NCI-H446 treated with DMSO at 0.1 percent for 48 hours (cell line): ENCODE measurements at places on chromosomes 2 and 18.

DNA sequence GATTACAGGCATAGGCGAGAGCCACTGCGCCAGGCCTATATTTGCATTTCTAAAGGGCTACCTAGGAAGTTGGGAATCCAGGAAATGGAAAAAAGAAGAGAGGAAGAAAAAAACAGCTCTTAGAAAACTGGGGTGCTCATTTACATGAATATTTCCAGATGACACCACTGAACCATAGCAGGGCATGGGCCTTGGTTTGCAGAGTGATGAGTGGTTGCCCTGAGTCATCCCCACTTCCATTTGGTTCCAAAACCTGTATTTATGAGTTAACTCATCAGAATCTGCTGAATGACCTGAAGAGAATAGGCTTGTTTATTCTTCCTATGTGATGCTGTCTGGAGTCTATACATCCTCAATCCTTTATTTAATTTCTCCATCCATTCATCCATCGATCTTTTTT is 36.2 kb downstream of the EHD3 start:
- no peak for DNase-seq

- no peak for DNase-seq
Observed at GRCh38 chr18:23307567-23308295, 145.4 kb upstream of the RIOK3 start.

DNA sequence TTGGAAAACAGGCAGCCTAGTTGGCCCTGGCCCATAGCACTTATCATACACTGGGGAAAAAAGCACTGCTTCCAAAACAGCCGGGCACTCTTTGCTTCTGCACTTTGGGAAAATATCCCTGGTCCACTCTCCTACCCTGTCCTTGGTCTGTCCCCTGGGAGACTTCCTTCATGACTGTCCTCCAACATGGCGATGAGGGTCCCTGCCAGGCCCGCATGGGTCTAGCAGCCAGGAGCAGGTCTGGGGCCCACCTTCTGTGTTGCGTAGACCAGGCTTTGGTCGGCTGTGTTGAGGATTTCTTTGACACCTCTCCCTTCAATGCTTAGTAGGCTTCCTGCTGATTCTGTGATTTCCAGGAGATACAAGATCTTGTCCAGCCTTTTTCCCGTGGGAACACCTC is 12.2 kb downstream of the KCNF1 start:
- DNase-seq = no peak

GRCh38 chr2:165793779-165794535 is at the start of gene GALNT3:
GALNT3 (minus strand) TSS chr2:165794247; CDS start chr2:165770700, 23,547 bp downstream.
- DNase-seq = no peak

GRCh38 chr2:203710226-203710625 is 3.8 kb downstream of the CD28 start:
- DNase-seq = no peak

GRCh38 chr2:96396095-96396494 is 60.5 kb downstream of the NCAPH start:
- no peak for DNase-seq

DNA sequence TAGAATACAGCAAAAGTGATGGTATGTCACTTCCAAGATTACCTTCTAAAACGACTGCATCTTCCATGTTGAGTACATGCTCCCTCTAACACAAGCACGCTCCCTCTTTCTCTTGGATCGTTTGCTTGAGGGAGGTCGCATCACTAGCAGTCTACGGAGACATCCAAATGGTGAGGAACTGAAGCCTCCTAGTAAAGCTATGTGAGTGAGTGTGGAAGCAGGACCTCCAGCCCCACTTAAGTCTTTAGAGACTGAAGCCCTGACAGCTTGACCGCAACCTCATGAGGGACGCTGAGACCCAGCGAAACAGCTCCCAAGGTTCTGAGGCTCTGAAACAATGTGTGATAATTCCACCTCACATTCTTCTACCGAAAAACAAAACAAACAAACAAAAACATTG is 486.7 kb upstream of the GCFC2 start:
- DNase-seq = no peak

DNA sequence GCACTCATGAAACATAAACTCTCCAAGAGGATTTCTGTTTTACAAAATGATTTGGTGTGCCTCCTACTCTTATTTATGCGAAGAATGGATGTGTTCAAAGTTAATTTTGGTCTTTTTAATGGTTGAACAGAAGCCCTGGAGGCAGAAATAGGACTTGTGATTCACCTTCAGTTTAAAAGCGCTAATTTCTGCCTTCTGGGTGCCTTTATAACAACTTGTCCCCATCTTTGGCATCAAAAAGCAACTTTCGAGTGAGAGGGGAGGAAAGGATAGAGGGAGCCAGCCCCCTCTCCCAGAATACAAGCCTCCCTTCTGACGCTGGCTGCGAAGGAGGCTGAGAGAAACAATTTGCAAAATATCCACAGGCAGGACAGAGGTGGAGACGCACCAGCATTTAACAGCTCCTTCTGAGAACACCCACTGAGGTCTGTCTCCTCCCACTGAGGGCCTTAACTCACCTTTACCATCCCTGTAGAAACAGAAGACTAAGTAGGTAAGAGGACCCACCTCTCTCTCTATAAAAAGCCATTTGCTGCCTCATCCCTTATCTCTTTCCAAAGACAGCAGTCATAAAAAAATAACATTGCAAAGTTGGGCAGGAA is 24.3 kb upstream of the BCL11A start:
- DNase-seq = no peak

- no peak for DNase-seq
Observed at GRCh38 chr2:146324951-146325350, 1519.9 kb upstream of the ACVR2A start.

DNA sequence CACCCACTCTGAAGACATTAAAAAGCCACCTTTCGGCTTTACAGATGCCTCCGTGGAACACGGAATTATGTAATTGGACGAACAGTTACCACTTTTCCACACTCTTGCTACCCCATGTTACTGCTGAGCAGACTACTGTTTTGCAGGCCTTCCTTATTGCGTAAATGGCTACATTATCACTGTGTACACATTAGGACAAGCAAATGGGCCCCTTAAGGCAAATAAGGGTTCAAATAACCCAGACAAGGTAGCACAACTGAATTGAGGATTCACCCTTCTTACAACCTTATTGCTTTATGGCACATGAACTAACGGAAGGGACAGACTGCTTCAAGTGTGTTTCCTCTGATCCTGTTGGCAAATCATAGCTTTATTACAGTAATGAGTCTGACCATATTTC is 832.2 kb upstream of the FANCL start:
- no peak for DNase-seq

- DNase-seq = no peak
Observed at GRCh38 chr2:46563186-46563585, 83.8 kb downstream of the TMEM247 start.

DNA sequence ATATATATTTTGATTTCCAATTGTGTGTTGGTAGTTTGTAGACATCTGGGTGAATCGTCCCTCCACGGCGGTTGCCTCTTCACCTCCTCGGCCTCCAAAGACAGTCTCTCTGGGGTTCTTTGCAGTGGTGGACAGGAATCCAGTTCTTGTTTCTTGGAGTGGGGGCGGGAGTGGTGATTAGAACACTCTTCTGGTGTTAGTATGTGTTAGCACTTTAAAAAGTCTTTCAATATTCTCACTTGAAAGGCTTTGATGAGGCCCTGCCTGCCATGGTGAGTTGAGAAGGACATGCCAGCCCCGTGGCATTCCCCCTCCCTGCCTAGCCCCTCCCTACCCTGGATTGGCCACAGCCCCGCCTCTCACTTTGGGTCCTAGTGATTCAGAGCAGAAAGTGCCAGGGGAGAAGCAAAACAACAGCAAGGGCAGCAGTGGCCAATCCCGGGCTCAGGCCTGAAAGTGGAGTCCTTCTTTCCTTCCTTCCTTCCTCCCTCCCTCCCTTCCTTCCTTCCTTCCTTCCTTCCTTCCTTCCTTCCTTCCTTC is 316.8 kb upstream of the HS6ST1 start:
- DNase-seq = no peak

DNA sequence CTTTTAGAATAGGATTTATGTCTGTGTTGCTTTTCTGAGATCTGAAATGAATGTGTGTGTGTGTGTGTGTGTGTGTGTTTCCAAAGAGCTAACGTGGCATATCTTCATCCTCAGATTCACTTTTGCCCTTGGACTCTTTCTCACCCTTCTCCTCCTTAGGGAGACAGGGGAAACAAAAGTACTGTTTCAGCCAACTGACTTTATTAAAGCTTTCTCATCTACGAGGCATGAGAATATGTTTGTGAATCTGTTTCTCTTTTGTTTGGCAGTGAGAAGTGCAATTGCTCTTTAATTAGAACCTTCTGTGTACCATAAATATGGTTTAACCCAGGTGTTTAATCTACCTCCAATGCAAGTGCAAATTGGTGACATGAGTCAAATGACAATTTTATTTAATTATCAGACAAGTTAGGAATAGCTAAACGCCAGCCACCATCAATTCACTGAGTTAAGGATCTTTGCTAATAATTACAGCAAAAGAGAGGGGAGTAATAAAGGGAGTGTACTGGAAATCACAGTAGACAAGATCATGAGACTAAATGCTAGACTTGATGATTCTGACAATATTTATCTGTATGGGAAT is 186.4 kb upstream of the COL3A1 start:
- no peak for DNase-seq

GRCh38 chr2:220168891-220169546 is 541.6 kb downstream of the SLC4A3 start:
- no peak for DNase-seq

- DNase-seq = peak; percentile 45
Observed at GRCh38 chr2:26330114-26330549, 15.8 kb upstream of the SELENOI start.

- no peak for DNase-seq
Observed at GRCh38 chr2:162964513-162964912, 125.9 kb upstream of the KCNH7 start.

DNA sequence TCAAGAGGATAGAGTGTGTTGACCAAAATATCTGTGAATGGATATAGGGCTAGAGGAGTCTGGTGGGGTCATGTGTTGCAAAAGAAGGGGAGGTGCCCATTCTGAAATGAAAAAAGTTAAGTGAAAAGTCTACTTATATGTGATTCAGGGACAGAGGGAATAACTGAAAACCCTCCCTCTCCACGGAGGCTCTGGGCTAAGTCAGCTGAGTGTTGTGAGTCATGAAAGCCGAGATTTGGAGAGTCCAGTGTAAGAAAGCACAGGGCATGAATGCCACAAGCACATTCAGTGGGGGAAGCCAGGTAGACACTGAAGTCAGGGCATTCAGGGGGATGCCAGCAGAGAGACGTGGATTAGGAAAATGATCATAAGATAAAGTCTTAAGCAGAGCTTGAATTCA is 871.9 kb downstream of the TSN start:
- no peak for DNase-seq

- no peak for DNase-seq
Observed at GRCh38 chr2:154960802-154961583, 262.5 kb downstream of the KCNJ3 start.
